ENCODE measurements at places on chromosomes 4 and X. TPM values are rescaled to one million over a fixed set of nuclear protein-coding genes. Genes with fewer than 3 reads are reported as not detected.

DNA sequence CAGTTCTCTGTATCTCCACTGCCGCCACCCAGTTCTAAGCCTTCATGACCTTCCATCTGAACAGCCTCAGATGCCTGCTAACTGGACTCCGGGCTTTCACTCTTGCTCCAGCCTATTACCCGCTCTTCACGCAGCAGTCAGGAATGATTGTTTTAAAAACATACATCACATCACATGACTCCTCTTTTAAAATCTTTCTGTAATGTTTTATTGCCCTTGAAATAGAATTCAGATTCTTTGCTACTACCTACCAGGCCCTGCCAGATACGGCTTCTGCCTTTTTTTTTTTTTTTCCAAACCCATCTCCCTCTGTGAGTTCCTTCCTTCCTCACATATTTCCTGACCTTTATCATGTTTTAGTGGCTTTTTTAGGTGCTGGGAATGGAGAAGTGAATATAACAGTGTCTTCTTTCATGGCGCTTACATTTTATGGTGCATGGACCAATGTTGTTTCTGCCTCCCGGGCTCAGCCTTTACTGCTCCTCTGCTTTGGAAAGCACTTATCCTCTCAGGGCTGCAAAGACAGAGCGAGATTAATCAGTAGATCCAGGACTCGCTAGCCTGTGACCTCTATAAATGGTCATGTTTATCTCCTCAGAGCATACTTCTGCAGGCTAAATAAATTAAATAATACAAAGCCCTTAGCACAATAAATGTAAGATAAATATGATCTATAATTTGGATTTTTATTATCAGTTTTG is 58.0 kb downstream of the FBXO8 start:
- H3K36me3 ChIP-seq, result no peaks in the 10 kb centered on the region
- DNase-seq, result no peak
- H3K4me1 ChIP-seq, result no peaks in the 10 kb centered on the region
- H3K27me3 ChIP-seq, result peaks cover 12% of the 10 kb centered on the region
- no peak overlapping the region for H3K27ac ChIP-seq

The TLR7 gene
- 1.7 TPM for total RNA-seq

DNA sequence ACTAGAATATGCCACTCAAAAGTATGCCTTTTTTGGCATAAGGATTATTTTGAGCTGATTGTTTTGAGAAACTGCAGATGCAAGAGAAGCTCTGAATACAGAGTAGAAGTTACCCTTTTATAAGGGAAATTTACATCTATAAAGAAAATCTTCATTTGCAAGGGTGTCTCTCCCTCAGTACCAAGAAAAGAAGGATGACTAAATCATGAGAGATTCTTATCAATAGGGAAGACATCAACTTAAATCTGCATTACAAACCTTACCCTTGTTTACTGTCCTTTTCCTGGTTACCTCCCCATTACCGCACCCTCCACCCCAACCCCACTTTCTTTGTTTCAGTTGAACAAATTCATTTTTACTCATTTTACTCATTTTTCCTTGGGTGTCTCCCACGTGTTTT is 62.5 kb downstream of the RLIM start:
- no peak overlapping the region for H3K4me3 ChIP-seq
- no peak overlapping the region for H3K27ac ChIP-seq

GRCh38 chr4:185992585-185992984 is 76.4 kb upstream of the TLR3 start:
- DNase-seq, result no peak
- H3K4me1 ChIP-seq, result no peaks in the 10 kb centered on the region
- no peaks in the 10 kb centered on the region for H3K36me3 ChIP-seq

The ATOH1 gene
- total RNA-seq, result not detected

GRCh38 chrX:149499766-149500165 is 5.3 kb downstream of the IDS start:
- no peak for DNase-seq
- no peak overlapping the region for H3K4me3 ChIP-seq
- H3K36me3 ChIP-seq, result peaks cover 18% of the 10 kb centered on the region
- H3K27me3 ChIP-seq, result no peaks in the 10 kb centered on the region
- no peak overlapping the region for H3K27ac ChIP-seq

The CFAP99 gene
- total RNA-seq, result 1.7 TPM

Data from kidney (tissue), 22 donors.